ENCODE measurements at places on chromosomes 2 and 18.

DNA sequence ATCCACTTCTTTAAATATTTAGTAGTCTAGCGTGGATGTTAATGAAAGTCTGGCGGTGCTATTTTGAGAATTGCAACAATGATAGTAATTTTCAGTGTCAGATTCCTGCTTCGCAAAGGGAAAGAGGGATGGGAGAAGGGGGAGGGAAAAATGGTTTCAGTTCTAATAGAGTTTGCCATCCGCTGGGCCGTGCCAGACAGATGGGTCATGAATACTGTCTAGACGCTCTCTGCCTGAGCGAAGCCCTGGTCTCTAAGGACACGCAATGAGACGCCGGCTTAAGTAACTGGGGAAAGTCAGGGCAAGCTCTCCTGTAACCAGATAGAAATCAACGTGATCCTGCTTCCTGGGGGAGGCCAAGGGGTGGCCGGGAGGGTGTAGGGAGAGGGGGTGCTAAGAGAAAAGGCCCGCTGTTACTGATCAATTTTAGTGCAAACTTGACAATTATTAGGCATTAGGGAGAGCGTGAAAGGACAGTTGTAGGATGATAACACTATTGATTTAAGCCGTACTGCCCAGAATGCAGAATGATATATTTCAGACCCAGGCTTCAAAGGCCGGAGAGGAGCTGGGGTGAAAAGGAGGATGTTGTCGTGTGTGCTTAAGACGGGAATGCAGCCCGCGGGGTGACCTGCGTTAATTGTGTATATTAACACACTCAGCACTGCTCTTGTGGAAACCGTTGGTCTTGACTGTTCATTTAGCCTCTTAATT, 229.2 kb downstream of the LDLRAD4 start:
- peak; percentile 19 for DNase-seq

- DNase-seq = no peak
Observed at GRCh38 chr18:2948038-2948437, 64.9 kb downstream of the LPIN2 start.

DNA sequence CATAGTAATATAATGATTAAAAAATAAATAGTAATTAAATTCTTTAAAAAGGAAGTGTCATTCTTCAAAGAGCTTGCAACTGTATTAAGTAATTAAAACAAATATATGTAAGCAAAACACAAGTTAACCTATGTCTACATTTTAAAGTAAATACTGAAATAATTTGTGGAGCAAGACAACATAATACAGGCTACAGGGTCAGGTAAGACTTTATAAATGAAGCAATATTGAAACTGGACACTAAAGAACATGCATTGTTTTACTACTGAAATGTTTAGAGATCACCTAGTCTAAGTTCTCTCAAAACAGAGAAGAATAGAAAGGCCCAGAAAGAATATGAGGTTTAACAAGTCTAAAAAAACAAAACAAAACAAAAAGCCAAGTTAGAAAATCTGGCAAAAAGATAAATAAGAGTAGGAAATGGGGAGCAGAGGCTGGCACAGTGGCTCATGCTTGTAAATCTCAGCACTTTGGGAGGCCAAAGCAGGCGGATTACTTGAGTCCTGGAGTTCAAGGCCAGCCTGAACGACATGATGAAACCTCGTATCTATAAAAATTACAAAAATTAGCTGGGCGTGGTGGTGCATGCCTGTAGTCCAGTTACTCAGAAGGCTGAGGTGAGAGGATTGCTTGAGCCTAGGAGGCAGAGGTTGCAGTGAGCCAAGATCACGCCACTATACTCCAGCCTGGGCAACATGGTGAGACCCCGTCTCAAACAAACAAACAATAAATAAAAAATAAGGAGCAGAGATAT, 34.4 kb downstream of the VPS54 start:
- no peak for DNase-seq

- no peak for DNase-seq
Observed at GRCh38 chr2:101699755-101700461, 2.4 kb downstream of the MAP4K4 start.

GRCh38 chr2:203444738-203445137, 90.4 kb downstream of the RAPH1 start:
- DNase-seq = no peak

- no peak for DNase-seq
Observed at GRCh38 chr2:209458008-209458979, 34.4 kb downstream of the MAP2 start.

GRCh38 chr2:101124643-101125366, 26.4 kb downstream of the TBC1D8 start:
- no peak for DNase-seq
